ENCODE measurements at places on chromosomes 7 and 10.

DNA sequence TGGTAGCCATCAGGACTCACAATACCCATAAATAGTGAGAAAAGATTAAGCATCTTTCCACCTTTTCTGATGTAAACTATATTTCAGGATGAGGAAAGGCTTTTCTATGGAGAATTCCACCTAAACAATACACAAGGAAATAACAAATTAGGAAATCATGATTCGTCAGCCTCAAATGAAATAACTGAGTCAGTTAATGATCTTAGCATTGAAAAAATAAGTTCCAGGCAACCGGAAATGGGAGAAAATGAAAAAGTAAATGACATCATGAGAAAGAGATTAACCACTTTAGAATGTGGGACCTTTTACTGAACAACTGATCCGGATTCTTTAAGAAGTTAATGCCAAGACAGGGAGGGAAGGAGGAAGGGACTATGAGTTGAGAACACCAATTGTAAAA lies 742.3 kb downstream of the TNS3 start:
- no peak for DNase-seq

GRCh38 chr7:83541187-83541960 lies 107.6 kb downstream of the SEMA3E start:
- no peak for DNase-seq

DNA sequence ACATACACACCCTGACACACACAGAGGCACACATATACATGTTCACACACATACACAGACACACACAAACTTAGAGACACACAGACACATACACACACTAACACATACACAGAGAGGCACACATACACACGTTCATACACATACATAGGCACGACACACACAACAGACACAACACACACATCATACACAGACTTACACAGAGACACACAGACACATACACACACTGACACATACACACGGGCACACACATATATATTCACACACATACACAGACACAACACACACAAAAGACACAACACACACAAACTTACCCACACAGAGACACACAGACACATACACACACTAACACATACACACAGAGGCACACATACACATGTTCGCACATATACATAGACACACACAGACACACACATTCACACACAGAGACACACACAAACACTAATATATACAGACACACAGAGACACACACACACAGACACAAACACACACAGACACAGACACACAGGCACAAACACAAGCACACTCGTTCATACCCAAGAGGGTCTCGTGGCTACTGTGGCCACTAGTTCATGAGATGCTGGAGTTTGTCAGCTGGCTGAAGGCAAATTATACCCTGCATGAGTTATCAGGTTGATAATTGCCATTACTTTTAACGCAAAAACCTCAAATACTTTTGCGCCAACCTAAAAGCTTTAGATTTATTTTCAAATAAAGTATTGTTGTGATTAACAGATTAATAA lies 17.7 kb upstream of the KLF6 start:
- DNase-seq: no peak

GRCh38 chr7:105157278-105157677 lies 143.3 kb downstream of the KMT2E start:
- DNase-seq: no peak

DNA sequence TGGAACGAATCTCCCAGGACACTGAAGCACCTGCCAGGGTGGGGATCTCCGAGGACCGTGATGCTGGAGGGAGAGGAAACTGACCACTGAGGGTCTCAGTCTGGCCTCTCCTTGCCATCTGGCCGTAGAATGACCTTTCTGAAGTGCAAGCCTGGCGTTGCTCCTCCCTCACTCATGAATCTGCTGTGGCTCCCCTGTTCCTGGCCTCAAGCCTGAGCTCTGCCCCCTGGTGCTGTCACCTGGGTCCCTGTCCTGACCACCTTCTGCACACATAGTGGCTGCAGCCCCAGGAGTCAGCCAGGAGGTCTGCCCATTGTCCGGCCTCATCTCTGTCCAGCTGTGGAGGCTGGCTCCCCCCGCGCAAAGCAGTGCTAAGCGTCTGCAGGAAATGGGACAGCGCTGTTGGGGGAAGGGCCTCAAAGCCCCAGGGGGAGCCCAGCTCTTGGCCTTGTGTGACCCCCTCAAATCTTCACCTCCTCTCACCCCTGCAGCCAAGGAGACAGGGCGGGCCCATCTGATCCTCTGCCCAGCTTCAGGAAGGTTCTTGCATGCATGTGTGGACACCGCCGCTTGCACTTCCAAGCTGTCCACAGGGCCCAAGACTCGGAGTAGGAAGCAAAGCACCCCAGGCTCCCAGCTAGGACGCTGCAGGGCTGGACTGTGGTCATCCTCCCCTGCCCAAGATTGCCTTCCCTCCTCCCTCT lies 65.7 kb downstream of the MYL10 start:
- no peak for DNase-seq

DNA sequence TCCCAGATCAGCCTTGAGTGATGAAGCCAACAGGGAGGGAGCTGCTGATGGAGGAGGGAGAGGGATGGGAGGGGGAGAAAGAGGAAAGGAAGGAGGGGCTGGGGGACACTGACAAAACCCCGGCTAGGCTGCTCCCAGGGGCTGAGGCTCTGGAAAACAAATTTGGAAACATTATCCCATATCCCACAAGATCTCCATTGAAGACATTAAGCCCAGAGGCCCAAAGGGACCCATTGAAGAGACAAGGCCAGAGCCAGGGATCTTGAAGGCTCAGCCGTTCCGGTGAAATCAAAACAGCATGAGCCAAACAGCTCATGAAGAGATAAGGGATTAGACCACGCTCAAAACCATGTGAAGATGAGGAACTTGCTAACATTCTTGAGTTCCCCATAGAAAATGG lies 184.3 kb upstream of the ITGB1 start:
- DNase-seq: no peak

DNA sequence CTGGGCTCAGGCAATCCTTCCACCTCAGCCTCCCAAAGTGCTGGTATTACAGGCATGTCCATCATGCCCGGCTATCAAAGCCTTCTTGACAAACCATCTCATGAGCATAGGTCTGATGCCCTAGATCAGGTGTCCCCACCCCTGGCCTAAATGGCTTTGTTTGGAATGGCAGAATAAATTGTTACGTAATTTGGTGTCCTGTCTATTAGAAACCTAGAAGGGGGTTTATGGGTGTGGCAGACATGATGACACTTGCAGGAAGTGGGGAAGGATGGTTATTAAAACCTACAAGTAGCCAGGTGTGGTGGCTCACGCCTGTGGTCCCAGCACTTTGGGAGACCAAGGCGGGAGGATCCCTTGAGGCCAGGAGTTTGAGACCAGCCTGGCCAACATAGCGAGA lies 38.6 kb upstream of the MKLN1 start:
- DNase-seq: no peak
